ENCODE measurements at places on chromosomes 2 and 18.

DNA sequence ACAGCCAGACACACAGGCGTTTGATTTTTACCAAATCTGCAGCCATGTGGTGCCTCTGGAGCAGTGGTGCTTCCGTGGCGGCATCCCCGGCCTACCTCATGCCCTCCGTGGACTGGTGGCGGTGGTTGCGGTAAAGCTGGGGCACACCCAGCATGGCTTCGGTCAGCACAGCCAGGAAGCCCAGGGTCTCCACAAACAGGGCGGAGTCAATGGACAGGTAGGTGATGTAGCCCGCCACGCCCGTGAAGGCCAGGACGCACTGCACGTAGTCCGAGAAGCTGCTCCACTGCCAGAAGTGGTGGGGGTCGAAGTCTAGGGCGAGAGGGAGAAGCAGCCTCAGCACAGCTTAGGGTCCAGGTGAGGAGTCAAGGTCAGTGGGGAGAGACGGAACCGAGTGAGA lies 32.4 kb downstream of the SLC66A2 start:
- DNase-seq, result peak; percentile 13

DNA sequence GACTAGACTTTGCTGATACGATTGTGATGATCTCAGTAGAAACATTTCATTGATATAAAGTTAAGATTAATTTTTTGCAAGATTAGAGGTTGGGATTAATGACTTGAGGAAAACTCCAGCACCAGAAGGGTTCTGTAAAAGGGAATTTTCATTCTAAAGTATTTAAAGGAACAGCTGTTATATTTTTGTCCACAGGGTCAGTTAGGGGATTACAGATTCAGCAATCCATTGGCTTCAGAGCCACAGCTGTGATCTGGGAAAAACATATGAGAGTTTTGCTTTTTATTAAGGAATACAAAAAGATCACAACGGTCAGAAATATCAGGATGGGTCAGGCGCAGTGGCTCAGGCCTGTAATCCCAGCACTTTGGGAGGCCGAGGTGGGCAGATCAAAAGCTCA lies 19.6 kb upstream of the REV1 start:
- DNase-seq, result no peak

GRCh38 chr2:230828272-230828961 lies 36.3 kb upstream of the ITM2C start:
- no peak for DNase-seq

DNA sequence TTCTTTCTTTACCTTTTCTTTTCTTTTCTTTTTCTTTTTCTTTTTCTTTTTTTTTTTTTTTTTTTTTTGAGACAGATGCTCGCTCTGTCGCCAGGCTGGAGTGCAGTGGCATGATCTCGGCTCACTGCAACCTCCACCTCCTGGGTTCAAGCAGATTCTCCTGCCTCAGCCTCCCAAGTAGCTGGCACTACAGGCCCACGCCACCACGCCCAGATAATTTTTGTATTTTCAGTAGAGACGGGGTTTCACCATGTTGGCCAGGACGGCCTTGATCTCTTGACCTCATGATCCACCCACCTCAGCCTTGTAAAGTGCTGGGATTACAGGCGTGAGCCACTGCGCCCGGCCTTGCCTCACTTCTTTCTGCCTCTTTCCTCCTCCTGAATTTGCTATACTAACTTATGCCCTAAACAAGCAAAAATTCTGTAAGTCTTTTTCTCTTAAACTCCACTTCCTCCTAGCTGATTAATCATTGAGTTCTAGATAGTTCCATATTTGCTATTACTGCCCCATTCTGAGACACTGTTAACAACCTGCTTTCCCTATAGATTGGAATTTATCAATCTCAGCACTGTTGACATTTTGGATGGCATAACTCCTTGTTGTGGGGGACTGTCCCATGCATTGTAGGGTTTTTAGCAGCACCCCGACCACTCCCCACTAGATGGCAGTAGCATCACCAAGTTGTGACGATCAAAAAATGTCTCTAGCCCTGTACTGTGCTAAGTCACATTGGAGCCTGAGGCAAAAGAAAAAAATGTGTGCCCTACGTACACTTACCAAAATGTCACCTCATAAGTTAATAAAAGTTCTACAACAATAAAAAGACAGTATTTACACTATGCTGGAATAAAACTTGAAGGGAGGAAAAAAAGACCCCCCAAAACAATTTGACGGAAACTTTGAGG lies 16.4 kb upstream of the THADA start:
- DNase-seq, result peak; percentile 68

- DNase-seq, result no peak
Observed at GRCh38 chr2:195489101-195489500, 167.9 kb upstream of the SLC39A10 start.

GRCh38 chr18:55085557-55086285 lies 126.5 kb upstream of the CCDC68 start:
- DNase-seq, result no peak

GRCh38 chr2:178796079-178796677 lies 11.0 kb downstream of the TTN start:
- no peak for DNase-seq

DNA sequence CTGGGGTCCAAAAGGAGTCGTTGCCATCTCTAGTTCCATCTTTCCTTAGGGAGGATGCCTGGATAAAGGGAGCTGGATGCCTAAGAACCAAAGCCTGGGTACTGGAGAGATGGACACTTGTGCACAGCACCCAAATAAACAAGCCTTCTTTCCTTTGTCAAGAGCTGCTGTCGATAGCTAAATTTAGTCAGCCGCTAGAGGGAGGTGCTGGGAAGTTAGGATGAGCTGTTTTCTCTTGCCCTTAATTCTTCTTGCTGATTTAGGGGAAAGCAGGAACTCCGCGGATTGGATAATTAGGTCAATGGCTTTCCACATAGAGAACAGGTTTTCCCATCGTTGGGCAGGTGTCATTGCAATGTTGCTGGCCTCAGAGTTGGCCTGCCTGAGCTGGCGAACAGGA lies 30.9 kb upstream of the SERPINB12 start:
- peak; percentile 40 for DNase-seq

DNA sequence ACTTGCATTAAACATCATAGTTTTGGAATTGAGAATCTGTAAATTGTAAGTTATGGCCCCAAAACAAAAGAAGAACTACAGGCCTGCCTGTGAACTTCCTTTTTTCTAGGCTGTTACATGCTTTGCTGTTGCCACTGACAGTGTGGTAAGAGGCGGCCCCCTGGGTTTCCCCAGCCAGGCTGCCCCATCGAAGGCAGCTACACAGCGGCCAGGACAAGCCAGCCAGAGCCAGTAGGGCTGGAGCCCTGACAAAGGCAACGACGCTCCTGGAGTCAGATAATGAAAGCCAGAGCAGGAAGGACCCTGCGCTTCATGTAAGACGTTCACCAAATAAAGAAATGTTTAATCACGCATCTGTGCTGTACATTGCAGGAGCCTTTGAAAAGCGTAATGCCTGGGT lies 55.0 kb downstream of the ANKRD44 start:
- DNase-seq, result peak; percentile 43

- no peak for DNase-seq
Observed at GRCh38 chr2:134307334-134307733, 53.5 kb downstream of the MGAT5 start.

DNA sequence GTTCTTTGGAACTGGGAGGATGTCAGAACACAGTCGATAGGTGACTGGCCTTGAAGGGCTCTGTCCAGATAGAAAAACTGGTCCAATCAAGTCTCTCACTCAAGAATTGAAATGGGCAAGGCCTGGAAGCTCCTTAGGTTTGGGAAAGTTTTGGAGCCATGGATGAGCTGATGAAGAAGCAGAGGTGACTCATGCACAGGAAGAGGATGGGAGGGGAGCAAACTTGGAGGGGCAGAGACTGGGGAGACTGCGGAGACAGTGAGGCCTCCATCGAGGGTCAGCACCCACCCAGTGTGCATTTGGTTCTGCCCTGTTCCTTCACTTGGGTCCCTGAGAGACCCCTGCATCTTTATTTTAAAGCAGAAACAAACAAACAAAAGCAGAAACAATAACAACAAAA lies 41.1 kb downstream of the SOWAHC start:
- no peak for DNase-seq

- DNase-seq, result no peak
Observed at GRCh38 chr2:23826040-23826439, 100.9 kb downstream of the ATAD2B start.

DNA sequence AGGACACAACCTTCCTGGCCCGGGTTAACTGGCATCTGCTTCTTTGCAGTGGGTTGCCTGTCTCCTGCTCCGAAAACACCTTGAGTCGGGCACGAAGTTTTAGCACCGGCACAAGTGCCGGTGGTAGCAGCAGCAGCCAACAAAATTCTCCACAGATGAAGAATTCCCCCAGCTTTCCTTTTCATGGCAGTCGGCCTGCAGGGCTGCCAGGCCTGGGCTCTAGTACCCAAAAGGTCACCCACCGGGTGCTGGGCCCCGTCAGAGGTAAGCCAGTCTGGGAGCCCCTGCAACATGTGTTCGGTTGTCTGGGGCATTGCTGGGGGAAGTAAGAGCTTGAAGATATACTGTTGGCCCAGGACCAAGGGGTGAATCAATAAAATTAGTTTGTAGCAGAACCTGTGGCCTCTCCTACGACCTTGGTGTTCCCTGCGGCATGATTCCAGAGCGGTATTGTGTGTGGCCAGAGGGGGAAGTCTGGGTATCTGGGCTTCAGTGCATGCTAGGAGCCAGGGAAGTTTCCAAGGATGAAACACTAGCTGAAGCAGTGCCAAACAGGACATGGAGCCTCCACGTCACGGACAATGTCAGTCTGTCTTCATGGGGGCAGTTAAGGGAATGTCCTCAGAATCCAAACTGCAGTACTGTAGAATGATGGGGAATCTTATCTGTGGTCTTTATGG lies 7.8 kb downstream of the AGBL5 start:
- DNase-seq, result peak; percentile 77

DNA sequence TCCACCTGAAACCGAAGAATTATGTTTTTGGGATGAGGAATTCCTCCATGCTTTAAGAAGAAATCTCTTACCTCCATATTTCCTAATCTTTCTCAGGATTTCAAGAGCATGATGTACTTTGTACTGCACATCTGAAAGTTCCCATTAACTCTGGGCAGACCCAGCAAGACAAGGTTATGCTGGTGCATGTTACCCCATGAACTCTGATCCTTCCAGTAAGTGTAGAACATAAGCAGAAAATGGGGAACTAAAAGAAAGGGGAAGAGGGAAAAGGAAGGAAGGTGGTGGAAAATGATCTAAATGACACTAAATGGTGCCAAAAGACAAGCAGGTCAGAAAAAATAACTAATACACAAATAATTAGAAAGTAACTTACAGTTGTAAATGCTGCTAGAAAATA lies 50.7 kb downstream of the STRN start:
- DNase-seq, result no peak

GRCh38 chr18:48802543-48803290 lies 148.0 kb downstream of the SMAD7 start:
- no peak for DNase-seq

GRCh38 chr2:50786345-50786744 lies 245.6 kb downstream of the NRXN1 start:
- DNase-seq, result no peak

- no peak for DNase-seq
Observed at GRCh38 chr2:68214381-68214780, 38.0 kb downstream of the PPP3R1 start.

GRCh38 chr2:55965276-55965675 lies 41.7 kb upstream of the EFEMP1 start:
- no peak for DNase-seq

GRCh38 chr2:31505111-31505510 lies 75.6 kb downstream of the SRD5A2 start:
- no peak for DNase-seq

Data from adrenal gland (tissue), 19 donors.